ENCODE measurements at places on chromosomes 13 and 19.
A peak's percentile ranks its signal among the peaks of the same experiment; 100 is the strongest.

- no peak for DNase-seq
These were observed 146.2 kb upstream of the FNDC3A start for GRCh38 chr13:48829536-48829935.

- peak; percentile 25 for DNase-seq
These were observed 1.3 kb downstream of the HNRNPL start for GRCh38 chr19:38848299-38849146.

DNA sequence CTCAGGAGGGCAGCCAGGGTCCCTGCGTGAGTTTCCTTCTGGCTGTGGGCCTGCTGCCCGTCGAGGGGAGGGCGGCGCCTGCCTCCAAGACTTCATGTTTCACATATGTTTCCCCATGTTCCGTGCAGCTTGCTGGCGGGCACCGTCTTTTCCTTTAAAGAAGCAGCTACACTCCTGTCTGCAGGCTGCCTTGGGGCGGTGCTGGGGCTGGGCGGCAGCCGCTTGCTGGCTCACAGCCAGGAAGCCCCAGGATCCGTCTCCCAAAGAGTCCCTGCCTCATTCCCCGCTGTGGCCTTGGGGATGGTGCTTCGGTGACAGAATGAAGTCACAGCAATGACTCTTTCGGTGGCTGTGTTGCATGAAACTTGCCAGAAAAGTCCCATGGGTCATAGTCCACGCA lies 24.9 kb downstream of the PIAS4 start:
- DNase-seq: no peak

DNA sequence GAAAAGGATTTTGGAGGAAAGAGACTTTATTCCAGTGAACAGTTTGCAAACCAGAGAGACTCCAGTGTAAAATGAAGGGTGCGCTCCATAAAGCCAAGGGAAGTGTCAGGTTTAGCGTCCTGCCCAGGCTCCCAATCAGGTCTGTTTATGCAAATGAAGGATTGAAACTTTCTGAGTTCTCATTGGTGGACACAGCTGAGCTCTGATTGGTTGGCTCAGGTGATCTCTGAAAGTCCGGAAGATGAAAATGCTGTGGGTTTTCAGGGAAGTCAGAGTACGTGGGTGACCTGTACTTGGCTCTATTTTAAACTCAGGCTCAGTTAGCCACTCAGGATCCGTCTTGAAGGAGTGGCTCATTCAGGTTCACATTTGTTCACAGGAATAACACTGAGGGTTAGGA lies 28.7 kb upstream of the CD33 start:
- DNase-seq: no peak

DNA sequence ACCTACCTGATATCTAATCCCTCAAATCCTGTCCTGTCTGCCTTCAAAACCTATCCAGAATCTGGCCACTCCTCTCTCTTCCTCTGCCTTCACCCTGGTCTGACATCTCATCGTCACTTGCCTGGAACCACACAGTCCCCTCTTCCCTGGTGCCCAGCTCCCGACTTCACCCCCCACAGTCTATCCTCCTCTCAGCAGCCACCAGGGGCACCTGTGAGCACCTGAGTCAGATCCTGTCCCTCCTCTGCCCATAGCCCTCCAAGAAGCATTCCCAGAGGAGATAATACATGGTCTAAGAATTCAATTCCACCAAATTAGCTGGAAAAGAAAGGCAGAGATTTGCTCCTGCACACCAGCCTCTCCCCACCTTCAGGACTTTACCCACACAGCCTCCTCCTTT lies 48.9 kb downstream of the ZNRF4 start:
- no peak for DNase-seq

- peak; percentile 31 for DNase-seq
These were observed 66.8 kb downstream of the FNDC3A start for GRCh38 chr13:49042476-49042875.

- no peak for DNase-seq
These were observed 36.5 kb downstream of the SIPA1L3 start for GRCh38 chr19:37943480-37943879.

- DNase-seq: peak; percentile 36
These were observed 845.3 kb downstream of the DIAPH3 start for GRCh38 chr13:59318320-59318930.

GRCh38 chr19:39434123-39435076 lies 1.3 kb downstream of the RPS16 start:
- DNase-seq: no peak

DNA sequence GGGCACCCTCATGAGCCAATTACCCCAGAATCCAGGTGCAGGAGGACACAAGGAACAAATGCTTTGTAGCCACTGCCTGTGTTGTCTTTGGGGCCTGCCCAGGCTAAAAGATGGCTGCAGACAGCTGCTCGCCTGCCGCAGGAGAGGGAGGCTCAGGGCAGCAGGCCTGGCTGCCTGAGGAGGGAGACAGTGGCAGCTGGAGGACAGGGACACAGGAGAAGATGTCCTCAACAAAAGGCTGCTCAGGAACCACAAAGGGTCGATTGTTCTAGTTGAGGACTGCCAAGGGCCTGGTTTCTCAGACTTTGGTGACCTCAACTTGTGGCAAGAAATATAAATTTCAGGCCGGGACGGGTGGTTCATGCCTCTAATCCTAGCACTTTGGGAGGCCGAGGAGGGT lies 7.6 kb downstream of the SIRT2 start:
- no peak for DNase-seq

DNA sequence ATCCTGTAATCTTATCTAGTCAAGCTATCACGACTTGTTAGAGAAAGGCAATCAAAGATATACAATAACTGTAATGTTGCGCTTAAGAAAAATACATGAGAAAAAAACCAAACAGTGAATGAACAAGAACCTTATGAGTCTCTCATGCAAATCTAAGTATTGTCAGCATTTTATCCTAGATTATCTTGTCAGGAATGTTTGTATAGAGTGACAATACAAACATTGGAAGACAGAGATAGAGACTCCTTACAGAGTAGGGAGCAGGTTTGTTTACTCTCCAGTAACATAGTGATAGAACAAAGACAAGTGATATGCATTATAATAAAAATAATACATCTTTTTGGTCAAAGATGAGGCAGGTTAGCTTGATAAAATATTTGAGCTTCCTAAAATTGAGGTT lies 444.8 kb downstream of the SLITRK5 start:
- DNase-seq: no peak

- DNase-seq: peak; percentile 63
These were observed 2.9 kb downstream of the HTR2A start for GRCh38 chr13:46893798-46894560.

- DNase-seq: no peak
These were observed 18.9 kb downstream of the ARID3A start for GRCh38 chr19:944663-945241.

- DNase-seq: no peak
These were observed 1671.5 kb upstream of the SLC10A2 start for GRCh38 chr13:104737713-104738112.

DNA sequence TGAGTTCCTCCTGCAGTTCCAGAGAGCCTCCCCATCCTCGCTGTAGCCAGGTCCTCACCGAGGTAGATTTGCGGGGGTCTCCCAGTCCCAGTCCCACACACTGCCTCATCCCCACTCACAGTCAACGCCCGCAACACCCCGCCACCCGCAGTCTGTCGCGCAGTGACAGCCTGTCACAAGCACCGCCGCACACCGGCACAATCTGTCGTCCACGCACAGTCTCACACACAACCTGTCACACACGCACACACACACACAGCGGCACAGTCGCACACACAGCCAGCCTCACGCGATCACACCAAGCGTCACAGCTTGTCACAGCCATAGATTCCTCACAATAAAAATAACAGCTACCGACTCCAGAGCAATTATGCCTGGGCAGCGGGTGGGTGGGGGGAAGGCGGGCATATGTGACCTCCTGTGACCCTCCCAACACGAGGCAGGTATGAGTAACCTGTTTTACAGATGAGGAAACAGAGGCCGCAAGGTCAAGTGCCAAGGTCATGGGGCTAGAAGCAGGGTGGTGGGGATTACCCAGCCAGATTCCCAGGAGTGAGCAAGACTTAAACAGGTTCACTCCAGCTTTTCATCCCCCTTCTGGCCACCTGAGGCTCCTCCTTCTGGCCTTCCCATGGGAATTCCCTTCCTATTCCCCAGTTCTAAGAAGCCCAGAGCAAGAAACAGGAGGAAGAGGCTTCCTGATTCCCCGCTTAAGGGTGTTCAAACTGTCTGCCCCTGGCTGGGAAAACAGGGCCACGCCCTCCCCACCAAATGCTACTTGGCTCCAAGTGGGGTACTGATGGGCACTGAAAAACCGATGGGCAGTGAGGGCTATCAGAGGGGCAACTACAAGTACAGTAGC lies 13.9 kb downstream of the NFIX start:
- no peak for DNase-seq

- no peak for DNase-seq
These were observed 15.4 kb upstream of the CPAMD8 start for GRCh38 chr19:17041976-17042375.

GRCh38 chr19:2287585-2288337 lies 5.8 kb upstream of the PEAK3 start:
- DNase-seq: no peak

DNA sequence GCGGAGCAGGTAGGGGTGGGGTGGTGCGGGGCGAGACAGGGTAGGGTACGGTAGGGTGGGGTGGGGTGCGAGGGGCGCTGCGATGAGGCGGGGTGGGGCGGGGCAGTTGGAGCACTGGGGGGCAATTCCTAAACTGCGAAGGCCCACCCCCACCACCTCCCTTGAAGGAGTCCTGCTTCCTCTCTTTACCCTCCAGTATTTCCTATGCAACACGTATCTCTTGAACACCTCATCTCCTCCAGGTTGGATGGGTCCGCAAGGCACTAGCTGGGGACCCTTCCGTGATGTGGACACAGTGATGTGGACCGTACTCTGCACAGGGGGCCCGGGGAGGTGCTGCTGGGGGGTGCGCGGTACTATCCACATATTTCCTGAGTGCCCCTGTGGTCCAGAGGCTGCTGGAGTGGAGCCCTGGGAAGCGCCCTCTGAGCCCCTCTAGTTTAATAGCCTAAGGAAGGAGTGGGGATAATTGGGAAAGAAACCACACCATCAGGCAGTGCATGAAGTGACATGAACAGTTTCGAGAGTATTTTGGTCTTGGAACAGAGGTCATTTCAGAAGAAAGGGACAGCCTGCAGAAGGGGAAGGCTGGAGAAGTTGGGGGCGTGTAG lies 1.1 kb downstream of the IL17D start:
- DNase-seq: no peak

- DNase-seq: no peak
These were observed 13.7 kb upstream of the SLC35E1 start for GRCh38 chr19:16585808-16586476.

DNA sequence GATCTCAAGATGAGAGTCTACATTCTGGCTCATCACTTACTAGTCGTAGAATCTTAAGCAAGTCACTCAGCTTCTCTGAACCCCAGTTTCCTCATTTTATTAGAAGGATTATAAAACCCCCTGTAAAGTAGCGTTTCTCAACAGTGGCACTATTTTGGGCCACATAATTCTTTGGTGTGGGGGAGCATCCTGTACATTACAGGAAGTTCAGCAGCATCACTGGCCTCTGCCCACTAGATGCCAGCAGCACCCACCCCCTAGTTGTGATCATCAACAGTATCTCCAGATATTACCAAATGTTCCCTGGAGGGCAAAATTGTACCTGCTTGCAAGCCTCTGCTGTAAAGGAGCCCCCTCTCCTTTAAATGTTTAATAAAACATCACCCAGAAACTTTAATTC lies 22.6 kb downstream of the STARD13 start:
- no peak for DNase-seq

- DNase-seq: no peak
These were observed at the start of gene LINGO3 for GRCh38 chr19:2308114-2308556. LINGO3 (minus strand) TSS chr19:2308154; CDS start chr19:2291776, 16,378 bp downstream.

- peak; percentile 28 for DNase-seq
These were observed 15.0 kb upstream of the LMO7 start for GRCh38 chr13:75621147-75621546.

GRCh38 chr13:113876346-113877148 lies 12.7 kb upstream of the GAS6 start:
- DNase-seq: no peak

- no peak for DNase-seq
These were observed 899 bp downstream of the GIPC3 start for GRCh38 chr19:3586127-3586626.

Data from kidney glomerular epithelial cell (primary cell).